ENCODE measurements at places on chromosomes 4 and X.

- DNase-seq, result no peak
Measured at GRCh38 chr4:145786261-145786660, 106.3 kb downstream of the C4orf51 start.

DNA sequence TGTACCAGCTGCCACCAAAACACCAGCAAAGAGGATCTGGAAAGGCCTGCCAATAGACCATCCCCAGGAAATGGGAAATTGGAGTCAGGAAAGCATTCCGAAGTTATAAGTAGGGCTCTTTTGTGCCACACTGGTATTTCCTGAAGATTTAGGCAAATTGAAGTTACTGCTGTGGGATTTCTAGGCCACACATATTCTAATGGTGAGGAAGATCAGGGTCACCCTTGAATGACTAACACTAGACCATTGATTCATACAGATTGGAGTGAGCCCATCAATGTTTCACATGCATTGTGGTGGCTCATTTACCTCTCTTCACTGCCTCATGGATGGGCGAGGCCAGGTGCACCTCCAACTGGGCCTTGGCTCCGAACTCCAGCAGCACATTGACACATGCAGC lies 22.6 kb downstream of the ASB11 start:
- no peak for DNase-seq

DNA sequence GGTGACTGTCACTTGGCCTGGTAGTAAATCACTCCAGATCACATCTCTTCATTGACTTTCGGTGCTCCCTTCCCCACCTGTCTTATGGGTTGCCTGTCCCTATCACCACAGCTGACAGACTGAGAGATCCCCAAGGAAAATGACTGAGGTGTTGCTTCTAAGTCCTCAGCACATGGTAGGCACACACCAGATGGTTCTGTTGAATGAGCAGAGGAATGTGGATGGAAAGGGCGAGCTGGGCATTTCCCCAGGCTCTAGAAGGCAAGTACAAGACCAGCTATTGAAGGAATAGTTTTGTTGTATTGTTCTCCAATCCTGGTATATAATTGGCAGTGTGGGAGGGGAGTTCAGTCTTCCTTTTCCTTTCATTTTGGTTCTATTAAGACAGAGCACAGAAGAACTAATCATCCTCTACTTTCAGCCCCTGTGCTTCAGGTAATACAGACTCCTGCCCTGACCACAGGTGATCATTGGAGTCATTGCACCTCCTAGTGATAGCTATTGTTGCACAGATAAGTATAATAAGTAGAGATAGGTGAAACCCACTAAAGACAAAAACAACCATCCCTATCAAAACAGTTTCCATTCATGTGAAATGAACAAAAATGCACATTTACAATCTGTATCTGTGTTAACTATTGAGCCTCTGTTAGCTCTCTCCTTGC lies 158.6 kb downstream of the TRAM1L1 start:
- DNase-seq, result no peak

- DNase-seq, result no peak
Measured at GRCh38 chr4:76718021-76718420, 179.9 kb downstream of the SOWAHB start.

- DNase-seq, result no peak
Measured at GRCh38 chr4:5919571-5919970, 26.7 kb upstream of the CRMP1 start.

DNA sequence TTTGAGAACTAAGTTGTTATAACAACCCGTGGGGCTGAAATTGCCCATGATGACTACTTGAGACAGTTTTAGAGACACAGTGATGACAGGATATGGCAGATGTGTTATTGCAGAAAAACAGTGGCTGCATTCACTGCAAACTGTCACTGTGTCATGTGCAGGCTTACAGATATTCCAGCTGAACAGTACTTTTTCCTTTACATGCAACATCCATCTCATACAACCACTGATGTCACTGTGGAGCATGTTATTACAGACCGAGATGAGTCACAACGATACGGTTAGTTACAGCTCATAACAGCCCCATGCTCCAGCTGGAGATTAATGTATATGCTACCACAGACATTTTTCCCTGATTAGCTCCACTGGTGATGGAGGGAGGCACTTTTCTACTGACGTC lies 207.4 kb downstream of the TMA16 start:
- no peak for DNase-seq

DNA sequence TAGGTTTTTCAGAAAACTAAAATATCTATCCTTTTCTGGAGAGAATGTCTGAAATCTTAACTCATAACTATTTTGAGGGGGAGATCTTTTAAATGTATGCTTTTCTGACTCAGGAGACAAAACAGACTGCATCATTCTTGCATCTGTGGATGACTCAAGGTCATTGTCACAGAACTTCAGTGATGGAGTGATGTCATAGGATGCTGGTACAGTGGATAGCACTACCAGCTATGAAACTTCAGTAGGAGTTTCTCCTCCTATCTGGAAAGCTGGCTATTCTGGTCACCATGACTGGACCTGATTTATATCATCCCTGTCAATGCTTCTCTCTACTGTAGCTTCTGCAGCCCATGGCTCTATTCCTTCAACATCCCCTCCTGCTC lies 50.3 kb downstream of the PARM1 start:
- DNase-seq, result no peak

DNA sequence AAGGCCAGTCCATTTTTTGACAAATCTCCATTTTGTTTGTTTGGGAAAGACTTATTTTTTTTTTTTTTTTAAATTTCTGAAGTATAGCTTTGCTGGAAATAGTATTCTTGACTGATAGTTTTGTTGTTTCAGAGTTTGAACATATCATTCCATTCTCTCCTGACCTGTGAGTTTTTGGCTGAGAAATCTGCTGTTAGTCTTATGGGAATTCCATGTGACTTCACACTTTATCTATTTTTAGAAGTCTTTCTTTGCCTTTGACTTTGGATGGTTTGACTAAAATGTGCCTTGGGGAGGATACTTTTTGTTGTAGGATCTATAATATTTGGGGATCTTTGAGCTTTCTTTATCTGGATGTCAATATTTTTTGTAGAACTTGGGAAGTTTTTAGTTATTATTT lies 10.7 kb upstream of the ADAM29 start:
- no peak for DNase-seq

- DNase-seq, result no peak
Measured at GRCh38 chr4:145530662-145531061, 49.0 kb downstream of the SMAD1 start.

DNA sequence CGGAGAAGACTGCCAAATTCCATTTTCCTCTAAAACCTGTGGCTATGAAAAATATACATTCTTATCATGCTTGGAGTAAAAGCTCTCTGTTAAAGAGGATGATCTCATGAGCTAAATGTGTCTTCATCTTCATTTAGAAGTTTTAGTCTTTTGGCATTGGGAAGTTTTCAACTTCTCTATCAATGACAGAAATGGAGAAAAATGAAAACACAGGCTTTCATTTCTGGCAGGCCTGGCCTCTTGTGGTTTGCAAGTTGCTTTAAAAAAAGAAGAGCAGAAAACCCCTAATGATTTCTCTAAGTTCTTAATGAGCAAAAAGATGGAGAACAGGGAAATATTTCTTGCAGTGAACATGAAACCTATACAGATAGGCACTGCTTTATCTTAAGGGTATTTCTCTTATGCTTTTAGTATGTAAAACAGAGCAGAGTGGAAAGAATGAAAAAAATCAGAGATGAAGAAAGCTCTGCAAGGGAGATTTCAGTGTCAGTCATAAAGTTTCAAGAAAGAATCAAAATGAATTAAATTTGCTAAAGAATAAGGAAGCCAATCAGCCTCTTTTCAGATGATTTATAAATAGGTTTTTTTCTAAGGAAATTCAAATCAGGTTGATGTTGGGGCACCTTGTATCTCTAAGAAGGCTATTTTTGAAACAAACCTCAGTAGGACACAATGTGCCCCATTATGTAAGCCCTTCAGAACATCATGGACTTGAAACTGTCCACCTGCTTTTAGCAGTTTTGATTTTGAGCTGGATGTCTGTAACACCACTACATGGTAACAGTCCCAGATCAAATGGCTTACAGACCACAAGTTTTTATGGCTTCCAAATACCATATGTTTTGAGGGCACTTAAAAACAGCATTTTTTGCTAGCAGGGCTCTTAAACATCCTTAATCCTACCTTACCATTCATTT lies 225.0 kb downstream of the GRIA3 start:
- no peak for DNase-seq

DNA sequence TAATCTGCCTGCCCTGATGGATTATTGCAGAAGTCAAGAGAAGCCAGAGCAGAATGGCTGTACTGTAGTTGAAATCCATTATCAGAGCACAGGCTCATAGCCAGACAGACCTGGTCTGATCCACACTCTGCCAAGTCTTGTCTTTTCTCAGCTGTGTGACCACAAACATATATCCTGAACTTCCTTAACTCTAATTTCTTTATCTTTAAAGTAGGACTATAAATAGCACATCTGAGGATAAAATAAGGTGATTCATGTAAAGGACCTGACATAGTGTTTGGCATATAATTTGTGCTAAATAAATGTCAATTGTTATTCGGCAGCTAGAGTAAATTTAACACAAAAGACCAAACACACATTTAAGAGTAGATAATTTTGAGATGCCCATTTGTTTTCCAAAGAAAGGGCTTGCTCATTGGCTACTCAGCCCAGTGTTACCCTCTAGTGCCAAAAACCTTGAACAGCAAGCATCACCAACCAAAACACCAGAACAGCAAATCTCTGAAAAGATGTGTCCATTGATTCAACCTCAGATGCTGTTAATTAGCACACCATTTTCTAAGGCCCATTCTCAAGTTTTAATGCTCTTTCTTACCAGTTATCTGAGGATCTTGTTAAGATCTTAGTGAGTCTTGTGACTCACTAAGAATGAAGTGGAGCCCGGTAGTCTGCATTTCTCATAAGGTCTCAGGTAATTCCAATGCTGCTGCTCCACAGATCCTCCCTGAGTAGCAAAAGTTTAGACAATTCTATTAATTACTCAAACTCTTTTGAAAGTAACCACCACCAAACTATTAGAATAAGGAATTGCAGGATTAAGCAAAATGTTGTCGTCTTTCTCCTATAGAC lies 108.8 kb downstream of the HHIP start:
- DNase-seq, result no peak

DNA sequence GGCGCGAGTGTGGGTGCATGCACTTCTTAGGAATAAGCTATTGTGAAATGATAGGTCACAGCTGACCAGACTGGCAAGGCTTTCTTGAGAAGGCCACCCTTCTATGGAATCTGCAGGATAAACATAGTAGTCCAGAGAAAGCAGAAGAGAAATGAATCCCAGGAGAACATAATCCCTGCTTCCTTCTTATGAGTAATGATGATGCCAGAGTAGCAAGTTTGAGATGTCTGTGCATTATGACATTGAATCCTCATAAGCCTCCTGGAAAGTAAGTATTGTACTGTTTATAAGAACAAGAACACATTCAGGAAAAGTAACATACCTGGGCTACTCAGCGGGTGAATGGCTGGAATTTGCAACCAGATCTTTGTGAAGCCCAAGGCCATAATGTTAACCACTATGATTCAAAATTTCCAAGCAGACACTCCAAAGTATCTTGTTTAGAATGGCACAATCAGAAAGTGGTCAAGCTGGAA lies 272.1 kb upstream of the HS3ST1 start:
- no peak for DNase-seq

- no peak for DNase-seq
Measured at GRCh38 chrX:121093011-121093410, 45.6 kb downstream of the GLUD2 start.

GRCh38 chr4:76523593-76523992 lies 88.6 kb downstream of the SHROOM3 start:
- no peak for DNase-seq

DNA sequence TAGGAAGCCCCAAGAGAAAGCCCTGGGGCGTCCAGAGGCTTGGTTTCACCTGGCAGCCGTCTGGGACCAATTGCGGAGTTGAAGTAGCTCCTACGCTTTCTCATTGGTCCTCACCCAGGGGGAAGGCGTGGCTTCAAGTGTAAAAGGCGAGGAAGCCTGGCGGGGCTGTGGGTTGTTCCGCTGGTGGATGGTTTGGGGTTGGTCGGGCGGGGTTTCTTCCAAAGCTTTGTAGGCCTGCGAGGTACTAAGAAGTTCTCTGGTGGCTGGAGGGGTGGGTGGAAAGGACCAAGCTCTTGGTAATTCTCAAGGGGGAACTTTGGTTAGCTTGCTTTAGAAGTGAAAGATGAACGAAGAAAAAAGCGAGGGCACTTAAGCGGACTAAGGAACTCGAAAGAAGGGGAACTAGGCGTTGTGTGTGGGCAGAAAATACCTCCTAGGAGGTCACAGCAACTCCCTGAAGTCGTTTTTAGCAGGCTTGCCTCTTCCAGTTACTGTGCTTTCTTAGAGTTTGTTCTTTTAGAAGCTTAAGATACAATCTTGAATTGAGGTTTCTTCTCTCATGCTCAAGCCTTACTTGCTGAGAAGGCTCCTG lies 36.6 kb downstream of the CCNG2 start:
- DNase-seq, result peak; percentile 92

DNA sequence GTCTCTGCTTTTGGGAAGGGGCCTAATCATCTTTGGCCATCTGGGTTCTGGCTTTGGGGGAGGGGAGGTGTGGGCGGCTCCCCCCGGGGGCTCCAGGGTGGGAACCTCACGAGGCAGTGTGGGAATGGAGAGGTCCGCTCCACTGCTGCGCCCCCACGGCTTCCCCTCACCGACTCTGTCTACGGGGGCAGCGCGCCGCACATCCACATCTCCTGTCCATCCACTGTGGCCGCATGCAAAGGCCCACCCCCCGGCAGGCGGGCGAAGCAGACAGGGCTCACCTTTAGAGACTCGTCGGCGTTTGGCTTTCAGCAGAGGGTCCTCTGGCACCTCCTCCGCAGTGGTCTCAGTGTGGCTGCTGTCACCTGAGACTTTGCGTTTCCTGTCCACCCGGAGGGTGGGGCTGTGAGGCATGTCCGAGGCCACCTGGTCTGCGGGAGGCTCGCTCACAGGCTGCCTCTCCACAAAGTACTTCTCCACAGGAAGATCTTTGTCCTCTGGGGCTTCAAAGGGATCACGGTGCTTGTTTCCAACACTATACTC lies 33.6 kb downstream of the BCOR start:
- no peak for DNase-seq

DNA sequence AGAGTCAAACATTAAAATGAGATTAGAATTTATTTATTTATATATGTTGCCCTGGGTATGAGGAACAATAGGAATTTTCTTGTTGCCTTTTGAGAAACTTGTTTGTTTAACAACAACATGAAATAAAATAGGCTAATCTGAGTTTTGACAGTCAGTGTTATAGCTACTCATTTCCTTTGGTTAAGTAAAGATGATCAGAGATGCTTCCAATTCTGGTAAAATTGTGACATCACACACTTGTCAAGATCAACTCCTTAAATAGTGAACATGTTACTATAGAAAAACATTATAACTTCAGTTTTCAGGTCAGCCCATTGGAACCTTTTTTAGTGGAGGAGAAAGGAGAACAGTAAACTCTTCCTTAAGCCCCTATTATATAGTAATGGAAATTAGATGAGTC lies 136.1 kb downstream of the STIM2 start:
- DNase-seq, result no peak

GRCh38 chrX:11386001-11386523 lies 92.8 kb downstream of the AMELX start:
- no peak for DNase-seq

DNA sequence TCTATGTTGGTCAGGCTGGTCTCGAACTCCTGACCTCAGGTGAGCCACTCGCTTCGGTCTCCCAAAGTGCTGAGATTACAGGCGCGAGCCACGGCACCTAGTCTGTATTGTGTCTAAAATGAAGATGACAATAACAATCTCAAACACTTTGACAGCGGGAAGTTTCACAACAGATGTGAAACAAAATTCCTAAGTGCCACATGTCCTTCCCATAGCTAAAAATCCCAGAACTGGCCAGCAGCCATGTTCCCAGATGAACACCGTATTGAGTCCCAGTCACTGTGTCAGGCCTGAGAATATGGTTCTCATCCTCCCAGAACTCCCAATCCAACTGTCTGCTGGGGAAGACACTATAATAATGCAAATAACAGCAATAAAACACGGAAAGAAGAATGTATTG lies 16.4 kb upstream of the KLHL8 start:
- no peak for DNase-seq

Measured in cardiac septum (tissue), 1 donor.